Renal cortex interstitium (tissue), 15 donors: ENCODE measurements at places on chromosomes 2 and 18.

GRCh38 chr18:76429262-76430126 lies 65.5 kb downstream of the ZNF516 start:
- no peak for DNase-seq

GRCh38 chr2:239199041-239199768 lies 201.6 kb downstream of the HDAC4 start:
- no peak for DNase-seq

- DNase-seq: no peak
Measured at GRCh38 chr2:74292751-74293150, 50.5 kb downstream of the SLC4A5 start.

DNA sequence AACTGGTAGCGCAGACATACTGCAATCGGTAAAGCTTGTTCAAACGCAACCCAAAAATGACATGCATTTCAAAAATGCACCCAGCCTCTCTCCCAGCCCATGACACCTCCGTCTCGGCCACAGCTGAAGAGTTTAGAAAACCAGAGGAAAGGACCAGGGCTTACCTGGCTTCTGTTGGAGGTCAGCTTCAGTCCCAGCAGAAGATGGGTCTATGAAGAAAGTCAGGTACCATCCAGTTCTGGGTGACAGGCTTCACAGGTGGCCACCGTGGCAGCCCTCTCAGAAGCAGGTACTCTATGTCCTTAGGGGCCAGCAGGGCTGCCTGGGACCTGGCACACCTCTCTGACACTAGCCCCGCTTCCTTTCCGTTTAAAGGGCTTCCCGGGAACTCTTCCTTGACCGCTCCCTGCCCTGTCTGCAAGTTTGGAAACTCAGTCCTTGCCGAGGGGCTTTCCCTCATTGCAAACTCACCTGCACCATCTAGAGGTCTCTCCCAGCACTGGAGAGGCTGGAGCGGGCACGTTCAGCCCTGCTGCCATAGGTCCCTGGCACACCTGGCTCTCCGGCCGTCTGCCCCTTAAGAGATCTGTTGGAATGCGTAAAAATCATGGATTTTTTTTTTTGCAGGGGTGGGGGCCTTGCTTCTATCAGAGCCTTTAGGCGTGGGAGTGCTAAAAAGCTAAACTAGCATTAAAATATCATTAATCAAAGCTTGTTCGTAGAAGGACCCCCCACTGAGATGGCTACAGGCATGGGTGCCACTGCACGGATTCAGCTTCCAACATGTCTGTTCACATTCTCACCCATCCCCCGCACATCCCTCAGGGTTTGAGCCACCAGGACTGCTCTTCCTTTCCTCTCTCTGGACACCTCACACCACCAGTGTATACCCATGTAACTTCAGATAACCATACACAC lies at the start of gene EDAR:
EDAR (minus strand) TSS at position 425 of the 918 bp plus-strand sequence. CDS start 58,206 bp downstream, outside the sequence.
- peak; percentile 73 for DNase-seq

DNA sequence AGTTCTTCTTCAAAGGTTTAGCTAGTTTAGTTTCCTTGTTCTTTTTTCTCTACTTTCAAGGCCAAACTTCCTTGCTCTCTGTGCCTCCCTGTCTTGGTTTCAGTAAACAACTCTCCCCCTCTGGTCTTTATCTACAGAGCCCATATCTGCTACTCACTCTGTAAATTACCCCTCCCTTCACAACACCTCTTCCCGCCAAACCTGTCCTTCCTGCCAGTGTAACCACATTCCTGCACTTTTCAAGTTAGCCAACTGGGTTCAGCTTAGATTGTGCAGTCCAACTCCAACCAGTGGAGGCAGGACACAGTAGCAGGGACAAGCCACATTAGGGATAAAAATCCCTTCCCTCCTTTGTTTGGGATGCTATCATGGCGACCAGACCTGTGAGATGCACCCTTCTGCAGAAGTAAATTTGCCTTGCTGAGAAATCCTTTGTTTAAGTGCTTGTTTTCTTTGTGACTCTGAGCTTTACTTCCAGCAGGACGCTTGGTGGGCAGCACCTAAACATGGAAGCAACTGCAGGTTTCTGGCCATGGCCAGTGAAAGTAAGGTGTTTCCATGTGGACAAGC lies 706.0 kb downstream of the KCNJ3 start:
- DNase-seq: no peak

DNA sequence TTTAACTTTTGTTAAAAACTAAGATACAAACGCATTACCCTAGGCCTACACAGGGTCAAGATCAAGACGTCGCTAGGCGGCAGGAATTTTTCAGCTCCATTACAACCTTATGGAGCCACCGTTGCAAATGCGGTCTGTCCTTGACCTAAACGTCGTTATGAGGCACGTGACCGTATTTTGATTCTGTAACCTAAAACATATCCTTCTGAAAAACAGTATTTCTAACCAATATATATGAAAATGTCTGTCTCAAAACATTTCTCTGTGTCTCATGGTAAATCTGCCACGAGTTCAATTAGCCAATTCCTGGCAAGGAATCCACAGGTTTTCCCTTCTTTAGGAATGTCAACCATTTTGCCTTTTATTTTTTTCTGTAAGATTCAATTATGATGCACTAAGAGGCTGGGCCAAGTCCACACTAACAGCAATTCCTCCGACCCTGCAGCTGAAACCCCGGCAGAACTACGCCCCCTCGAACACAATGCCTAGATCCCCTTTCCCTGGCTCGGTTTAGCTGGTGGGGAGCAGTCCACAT lies 1.7 kb downstream of the RTN4 start:
- no peak for DNase-seq

GRCh38 chr2:157657101-157657500 lies 28.4 kb upstream of the ACVR1C start:
- DNase-seq: no peak

GRCh38 chr2:74399785-74400184 lies 19.7 kb upstream of the DCTN1 start:
- no peak for DNase-seq

DNA sequence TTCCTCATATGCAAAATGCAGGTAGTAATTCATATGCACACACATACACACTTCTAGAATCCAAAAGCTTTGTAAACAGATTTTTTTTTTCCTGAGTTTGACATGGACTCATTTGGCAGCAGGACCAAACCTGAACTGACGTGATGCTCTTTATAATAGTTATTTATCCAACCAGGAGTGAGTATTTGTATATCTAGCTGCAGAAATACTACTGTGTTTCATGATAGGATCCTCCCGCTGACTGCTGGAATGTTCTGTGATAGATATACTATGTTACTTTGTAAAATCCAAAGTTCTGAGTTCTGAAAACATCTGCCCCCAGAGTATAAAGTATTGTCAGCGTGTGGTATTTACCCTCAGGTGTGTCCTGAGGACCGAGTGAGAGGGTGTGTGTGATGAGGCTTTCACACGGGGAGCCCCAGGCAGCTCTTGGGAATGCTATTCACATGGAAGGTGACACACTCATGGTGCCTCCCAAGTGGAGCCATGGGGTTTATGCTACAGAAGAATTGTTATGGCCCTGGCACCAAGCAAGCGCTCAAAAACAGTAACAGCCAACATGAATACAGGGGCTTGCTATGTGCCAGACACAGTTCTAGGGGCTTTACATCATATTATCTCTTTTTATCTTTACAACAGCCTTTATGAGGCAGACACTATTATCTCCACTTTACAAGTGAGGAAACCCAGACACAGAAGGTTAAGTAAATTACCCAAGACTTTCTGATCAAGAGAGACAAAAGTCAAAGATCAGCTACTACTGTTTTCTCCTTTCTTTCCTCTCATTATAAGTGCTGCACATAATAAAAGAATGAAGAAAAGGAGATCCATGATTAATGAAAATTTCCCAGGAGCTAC lies 16.7 kb upstream of the TXNDC2 start:
- no peak for DNase-seq

- DNase-seq: no peak
Measured at GRCh38 chr2:3121601-3122000, 256.0 kb downstream of the EIPR1 start.

- no peak for DNase-seq
Measured at GRCh38 chr2:232539298-232540231, at the start of gene CHRNG. TSS of gene CHRNG (plus strand) at chr2:232539692. CDS start at chr2:232539748, 56 bp downstream.

GRCh38 chr18:80175451-80176204 lies 66.6 kb downstream of the ADNP2 start:
- no peak for DNase-seq

GRCh38 chr2:66849153-66849755 lies 414.3 kb downstream of the MEIS1 start:
- no peak for DNase-seq

- no peak for DNase-seq
Measured at GRCh38 chr2:117956036-117956796, 57.7 kb downstream of the CCDC93 start.

DNA sequence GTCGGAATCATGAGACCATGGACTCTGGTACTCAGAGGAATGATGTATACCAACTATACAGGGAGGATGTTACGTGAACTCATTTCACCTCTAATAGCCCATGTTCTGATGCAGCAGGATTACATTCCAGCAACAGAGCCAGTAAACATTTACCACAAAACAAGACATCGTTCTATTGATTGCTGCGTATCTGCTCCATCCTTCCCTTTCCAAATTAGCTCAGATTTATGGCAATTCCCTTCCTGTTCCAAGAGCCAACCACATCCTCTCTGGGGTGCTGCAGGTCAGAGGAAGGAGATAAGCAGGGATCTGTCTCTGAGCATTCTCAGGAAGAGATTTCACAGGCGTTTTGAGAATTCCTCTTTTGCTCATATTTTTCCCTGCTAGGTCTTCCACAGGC lies 98.3 kb downstream of the KLF7 start:
- no peak for DNase-seq

GRCh38 chr2:107719836-107720235 lies 106.9 kb upstream of the RGPD4 start:
- DNase-seq: no peak

GRCh38 chr2:160353166-160353565 lies 140.4 kb downstream of the RBMS1 start:
- no peak for DNase-seq

- DNase-seq: no peak
Measured at GRCh38 chr2:14633061-14633460, 544 bp downstream of the LRATD1 start.

DNA sequence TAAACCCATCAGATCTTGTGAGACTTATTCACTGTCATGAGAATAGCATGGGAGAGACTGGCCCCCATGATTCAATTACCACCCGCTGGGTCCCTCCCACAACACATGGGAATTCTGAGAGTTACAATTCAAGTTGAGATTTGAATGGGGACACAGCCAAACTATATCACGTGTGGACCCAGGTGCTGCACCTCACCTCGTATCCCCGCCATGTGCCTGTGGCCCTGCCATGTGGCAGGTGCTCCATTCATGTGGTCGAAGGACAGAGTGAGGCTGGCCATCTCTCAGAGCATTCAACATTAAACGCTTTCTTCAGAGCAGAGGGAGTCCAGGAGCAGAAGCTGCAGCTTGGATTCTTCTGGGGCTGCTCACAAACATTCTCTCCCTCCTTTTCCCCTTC lies 32.3 kb downstream of the MROH2A start:
- no peak for DNase-seq

DNA sequence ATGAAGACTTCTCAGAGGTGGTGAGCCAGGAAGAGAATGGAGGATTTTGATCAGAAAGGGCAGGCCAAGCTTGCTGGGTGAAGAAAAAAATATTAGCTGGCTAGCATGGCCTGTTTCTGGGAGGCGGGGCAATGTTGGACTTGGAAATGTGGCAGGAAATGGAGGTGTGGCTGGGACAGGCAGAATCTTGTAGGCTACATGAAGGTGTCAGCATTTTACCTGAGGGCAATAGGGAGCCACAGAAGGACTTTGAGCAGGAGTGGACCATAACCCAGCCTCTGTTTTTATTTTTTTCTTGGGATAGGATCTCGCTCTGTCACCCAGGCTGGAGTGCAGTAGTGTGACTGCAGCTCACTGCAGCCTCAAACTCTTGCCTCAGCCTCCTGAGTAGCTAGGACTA lies 31.7 kb downstream of the EMX1 start:
- no peak for DNase-seq

DNA sequence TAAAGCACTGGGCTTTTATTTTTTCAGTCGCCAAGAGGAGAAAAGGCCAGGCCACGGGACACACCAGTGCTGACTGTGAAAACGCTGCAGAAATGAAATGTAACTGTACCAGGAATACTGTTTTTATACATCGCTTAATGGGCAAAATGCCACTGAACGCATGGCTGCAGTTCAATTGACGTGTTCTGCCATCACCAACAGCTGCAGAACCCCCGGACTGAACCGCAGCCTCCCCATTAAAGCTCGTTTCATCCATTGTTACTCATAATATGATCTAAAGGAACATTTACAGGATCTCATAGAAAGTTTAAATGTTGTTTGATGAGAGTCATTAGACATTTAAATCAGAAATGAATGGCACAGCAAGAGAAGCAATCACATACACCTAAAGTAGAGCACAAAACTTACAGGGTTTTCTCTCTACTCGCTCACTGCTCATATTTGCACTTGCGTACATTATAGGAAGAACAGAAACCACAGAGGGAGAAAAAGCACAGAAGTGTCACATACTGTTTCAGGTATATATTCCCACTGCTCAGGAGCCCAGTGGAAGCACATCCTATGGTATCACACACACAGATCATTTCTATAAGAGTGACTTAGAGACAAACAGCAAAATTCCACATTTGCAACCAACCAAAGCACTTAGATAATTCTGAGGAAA lies 35.3 kb downstream of the TCF4 start:
- no peak for DNase-seq

- DNase-seq: no peak
Measured at GRCh38 chr2:171706152-171706803, 19.0 kb downstream of the DYNC1I2 start.

- DNase-seq: no peak
Measured at GRCh38 chr2:212477571-212477970, 61.0 kb downstream of the ERBB4 start.

DNA sequence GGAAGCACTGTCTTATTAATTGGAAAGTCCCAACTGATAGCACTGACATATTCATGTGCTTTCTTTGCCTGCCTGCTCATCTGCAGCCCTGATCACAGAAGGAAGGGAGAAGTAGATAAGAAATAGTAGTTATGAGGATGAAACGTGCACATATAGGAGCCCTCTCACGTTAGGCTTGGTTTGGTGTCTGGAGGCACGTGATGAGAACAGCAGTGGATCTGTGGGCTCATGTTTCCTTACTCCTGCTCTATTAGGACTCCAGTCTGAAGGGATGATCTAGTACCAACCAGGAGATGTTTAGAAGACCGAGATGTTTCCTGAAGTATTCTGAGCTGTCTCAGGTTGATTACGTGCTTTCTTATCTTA lies 84.9 kb downstream of the MAP4K4 start:
- DNase-seq: no peak

DNA sequence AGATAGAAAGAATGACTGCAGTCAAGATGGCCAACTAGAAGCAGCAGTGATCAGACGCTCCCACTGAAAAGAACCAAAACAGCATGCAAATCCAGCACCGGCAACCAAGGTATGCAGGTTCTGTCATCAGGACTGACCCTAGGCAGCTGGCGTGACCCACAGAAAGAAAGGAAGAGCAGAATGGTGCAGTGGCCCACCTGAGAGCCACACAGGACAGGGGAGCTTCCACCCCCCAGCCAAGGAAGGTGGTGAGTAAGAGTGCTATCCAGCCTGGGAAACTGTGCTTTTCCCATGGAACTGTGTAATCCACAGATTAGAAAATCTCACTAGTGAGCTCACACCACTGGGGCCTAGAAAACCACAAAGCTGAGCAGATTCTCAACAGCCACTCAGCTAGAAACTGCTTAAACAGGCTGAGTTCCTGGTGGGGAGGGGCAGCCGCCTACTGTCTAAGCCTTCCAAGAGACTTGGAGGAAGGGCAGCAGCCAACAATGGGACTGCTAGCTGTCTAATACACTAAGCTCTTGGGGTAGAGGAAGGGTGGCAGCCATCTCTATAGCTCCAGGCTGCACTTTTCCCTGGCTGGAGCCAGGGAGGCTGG lies 127.9 kb downstream of the EVA1A start:
- no peak for DNase-seq
